IPS DF 6.9 (cell line): ENCODE measurements at places on chromosomes 16 and 17.

GRCh38 chr17:61794792-61795191 lies 68.5 kb downstream of the BRIP1 start:
- no peak for DNase-seq

DNA sequence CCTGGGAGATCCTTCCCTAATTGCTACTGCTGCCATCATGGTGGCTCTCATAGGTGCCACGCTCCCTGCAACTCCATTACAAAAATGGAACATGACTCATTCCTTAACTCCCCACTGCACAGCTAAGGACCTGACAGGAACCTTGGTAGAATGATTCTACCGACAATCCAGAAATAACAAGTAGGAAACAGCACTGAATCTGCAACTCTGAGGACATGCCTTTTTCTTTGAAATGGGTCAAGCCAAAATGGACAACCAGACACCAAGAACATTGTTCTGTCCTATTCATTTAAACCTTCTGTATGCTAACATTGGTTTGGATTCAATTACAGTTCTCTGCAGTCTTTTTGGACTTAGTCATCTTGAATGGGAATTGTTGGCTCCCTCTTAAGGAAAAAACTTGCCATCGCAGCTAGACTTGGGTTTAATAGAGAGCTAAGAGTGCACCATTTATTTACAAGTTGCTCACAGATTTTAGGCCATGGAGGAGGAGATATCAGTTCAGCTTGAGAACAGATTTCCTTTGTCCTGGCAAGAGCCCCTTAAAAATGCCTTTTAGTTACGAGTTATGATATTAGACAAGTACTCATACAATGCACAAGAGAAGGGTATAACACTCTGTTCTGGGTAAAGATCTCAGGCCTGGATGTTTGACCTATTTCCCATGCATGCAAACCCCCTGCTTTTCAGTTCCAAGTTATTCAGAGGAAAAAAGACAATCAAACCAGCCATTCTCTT lies 20.9 kb upstream of the NSRP1 start:
- DNase-seq = no peak

- DNase-seq = no peak
Measured at GRCh38 chr17:72715906-72716572, 376.4 kb downstream of the SLC39A11 start.

DNA sequence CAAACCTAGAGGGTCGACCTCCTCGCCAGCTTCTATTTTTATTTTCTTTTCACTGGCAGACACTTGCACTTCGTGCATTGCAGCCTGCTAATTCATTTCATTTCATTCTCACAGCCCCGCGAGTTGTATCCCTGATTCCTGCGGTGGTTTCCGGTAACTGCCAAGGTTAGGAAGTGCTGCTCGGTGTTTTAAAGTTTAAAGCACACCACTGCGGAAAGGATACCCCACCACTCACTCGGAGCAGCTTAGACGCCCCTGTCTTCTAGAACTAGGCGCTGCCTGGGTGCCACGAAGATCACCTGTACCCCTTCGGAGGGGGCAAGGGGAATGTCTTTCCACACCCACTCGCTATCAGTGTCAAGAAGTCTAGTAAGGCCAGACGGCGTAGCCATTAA lies 509 bp downstream of the CNEP1R1 start:
- no peak for DNase-seq

- no peak for DNase-seq
Measured at GRCh38 chr17:50922721-50923405, 56.7 kb upstream of the TOB1 start.

DNA sequence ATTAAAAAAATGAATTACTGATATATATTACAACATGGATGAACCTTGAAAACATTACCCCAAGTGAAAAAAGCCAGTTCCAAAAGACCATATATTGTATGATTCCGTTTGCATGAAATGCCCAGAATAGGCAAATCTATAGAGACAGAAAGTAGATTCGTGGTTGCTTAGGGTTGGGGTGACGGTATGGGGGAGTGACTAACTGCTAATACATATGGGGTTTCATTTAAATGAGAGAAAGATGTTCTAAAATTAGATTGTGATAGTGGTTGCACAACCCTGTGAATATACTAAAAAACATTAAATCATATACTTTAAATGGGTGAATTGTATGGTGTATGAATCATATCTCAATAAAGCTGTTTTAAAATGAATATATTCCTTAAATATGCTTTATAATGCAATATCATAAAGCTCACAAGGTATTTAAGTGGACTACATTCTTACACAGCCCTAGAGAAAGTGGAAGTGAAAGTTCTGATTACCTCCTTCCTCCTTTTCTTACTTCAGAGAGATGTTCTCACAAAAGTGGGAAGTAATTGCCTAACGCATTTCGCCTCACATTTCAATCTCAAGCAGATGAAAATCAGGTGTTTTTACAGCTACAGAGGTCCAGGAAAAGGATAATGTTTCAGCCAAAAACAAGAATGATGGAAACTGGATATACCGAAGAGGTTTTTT lies 142.7 kb upstream of the GNAO1 start:
- no peak for DNase-seq

DNA sequence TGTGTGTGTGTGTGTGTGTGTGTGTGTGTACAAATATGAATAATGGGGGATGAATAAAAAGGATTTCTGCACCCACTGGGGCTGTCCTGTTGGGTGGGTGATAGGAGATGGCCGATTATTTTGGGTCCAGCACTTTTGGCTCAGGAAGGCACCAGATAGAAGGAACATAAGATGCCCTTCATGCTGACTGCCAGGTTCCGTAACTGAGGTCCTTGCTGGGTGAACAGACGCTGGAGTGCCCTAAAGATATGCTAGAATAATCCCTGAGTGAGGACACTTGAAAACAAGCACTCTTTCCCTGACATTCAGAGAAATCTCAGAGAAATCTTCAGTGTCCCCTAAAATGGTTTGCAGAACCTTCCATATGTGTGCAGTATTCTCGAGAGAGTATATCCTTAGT lies 17.7 kb downstream of the IRX6 start:
- no peak for DNase-seq

GRCh38 chr17:5877948-5878347 lies 192.2 kb upstream of the WSCD1 start:
- no peak for DNase-seq

DNA sequence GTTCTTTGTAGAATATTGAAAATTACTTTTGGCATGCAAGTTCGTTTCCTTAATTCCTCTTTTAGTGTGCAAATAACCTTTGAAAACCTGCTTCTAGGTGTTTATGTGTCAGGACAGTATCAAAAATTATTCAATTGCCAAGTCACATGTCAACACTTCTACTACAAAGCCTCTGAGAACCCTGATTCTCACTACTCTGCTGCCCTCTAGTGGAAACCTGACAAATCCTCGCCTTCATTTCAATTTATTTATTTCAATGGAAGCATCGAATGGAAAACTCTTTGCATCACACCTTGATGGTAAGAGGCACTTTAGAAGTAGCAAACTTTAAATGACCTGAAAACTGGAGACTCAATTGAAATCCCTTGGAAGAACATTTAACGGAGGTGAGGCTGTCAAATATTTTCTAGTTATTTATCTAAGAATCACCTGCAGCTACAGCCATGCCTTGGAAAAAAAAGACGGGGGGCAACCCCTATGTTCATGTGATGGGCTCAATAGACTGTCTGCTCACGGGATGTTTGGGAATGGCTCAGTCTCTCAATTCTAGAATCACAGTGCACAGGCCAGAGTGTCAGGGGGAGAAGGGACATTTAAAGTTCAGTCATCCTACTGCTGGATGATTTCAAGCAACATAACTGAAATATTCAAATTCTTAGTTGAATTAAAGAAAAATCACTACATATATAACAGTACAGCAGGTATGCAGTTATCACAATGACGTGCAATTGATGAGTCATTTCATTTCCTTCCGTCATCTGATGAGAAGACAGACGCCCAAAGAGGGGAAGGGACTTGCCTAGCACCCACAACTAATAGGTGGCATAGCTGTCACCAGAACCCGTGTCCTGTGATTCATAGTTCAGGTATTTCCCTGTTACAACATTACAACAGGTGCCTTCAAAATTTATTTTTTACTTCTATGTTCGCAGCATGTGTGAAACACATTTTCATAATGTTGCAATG lies 563.9 kb downstream of the TOX3 start:
- peak; percentile 52 for DNase-seq

GRCh38 chr17:36069136-36069535 lies 5.1 kb downstream of the CCL18 start:
- DNase-seq = no peak

DNA sequence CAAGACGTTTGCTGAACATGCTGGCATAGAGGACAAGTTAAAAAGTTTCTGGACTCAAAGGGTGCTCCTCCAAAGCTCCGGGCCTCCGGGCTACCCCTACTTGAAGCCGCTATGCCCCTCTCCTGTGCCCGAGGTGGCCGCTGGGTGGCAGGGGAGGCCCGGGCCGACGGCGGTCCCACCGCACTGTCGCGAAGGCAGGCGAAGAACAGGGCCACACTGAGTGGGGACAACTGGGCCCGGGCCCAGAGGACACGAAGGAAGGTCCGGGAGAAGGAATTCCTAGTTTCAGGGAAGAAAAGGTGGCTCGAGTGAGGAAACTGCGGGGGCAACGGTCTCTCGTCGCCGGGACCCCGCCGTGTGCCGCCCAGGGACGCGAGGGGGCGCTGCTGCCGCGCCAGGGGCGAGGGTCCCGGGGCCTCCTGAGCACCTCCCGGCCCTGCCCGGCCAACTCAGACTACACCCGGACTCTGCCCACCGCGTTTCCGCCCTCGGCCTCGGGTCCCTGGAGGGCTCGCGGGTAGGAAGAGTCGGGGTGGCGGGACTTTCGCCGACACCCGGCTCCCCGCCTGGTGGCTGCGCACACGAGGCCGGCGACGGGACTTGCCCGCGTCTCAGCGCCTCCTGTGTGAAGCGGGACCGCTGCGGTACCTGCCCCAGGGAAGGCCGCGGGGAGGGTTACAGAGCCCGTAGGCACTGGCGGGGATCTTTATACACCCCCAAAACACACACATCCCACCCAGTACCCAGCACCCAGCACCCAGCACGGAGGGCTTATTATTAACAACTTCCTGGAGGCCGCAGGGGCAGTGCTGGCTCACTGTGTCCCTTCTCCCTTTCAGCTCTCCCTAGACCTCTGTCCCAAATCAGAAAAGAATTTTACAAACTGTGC lies 772 bp upstream of the CHCT1 start:
- DNase-seq = peak; percentile 35

DNA sequence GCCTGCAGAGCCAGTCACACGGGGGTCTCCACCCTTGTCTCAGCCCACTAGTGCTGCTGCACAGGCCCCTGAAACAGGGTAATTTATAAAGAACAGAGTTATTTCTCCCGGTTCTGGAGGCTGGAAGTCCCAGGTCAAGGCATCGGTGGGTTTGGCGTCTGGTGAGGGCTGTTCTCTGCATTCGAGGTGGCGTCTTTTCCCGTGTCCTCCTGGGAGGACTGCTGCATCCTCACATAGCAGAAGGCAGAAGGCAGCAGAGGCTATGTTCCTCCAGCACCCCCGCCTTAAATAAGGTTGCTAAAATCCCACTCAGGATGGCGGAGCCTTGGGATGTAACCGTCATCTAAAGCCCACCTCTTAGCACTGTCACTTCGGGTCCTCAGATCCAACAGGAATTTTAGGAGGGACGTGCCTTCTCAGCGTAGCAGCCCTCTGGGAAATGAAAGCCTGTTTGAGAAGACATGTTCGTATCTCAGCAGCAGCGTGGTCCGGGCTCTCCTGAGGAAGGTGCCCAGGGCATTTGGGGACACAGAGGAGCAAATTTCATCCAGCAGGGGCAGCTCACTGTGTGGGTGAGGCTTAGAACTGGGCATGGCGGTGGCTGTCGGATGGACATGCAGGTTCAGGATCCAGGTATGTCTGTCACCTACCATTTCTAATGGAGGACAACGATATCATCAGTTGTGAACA lies 221.6 kb upstream of the CHMP6 start:
- DNase-seq = no peak

GRCh38 chr16:74892574-74893461 lies 92.1 kb downstream of the WDR59 start:
- DNase-seq = no peak

GRCh38 chr17:80805032-80805751 lies 186.4 kb upstream of the CHMP6 start:
- no peak for DNase-seq

- no peak for DNase-seq
Measured at GRCh38 chr16:31006086-31006385, 4.4 kb downstream of the STX1B start.

DNA sequence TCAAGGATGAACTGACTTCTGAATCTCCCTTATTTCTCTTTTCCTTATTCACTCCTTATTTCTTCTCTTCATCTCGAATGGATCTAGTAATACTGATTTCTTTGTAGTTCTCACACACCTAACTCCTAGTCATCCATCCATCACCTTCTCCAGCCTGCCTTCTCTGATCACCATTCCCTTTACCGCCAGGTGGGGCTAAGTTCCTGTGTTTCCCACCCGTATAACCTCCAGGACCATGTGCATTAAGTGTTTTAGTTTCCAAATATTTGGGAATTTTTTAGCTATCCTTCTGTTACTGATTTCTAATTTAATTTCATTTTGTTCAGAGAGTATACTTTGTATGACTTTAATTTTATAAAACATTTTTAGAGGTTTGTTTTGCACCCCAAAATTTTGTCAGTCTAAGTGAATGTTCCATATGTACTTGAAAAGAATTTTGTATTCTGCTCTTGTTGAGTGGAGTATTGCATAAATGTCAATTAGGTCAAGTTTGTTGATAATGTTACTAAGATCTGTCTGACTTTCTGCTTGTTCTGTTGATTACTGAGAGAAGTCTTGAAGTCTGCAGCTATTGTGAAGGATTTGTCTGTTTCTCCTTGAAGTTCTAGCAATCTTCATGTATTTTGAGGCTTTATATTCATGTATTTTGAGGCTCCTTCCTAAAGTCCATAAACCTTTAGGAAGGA lies 8.8 kb downstream of the BPTF start:
- DNase-seq = no peak

DNA sequence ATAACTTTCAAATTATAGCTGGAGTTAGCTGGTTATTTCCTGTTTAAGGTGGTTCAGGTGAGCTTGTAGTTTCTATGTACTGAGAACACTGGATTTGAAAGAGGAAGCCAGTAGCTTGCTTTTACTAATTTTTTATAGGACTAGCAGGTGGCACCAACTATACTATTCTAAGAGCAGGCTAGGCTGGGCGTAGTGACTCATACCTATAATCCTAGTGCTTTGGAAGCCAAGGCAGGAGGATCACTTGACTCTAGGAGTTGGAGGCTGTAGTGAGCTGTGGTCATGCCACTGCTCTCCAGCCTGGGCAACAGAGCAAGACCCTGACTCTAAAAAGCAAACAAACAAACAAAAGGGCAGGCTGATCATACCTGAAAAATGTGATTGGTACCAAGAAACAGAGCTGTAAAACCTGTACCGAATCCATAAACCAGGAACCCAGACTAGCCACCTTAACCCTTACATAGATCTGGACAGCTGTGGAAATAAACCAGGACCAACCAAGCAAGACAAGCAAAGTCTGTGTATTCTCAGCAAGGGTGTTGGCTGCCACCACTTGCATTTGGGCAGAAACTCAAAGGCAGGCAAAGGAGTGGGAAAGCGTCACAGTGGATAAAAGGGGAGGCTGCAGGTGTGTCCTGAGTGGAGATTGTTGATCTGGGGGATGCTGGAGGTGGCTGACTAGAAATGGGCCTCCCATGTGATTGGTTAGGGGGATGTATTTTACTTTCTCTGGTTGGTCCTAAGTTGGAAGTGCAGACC lies 36.3 kb downstream of the SLC47A1 start:
- DNase-seq = no peak
